AG04450 (cell line): ENCODE measurements at places on chromosomes 3 and 15.

GRCh38 chr3:52982839-52983238, 63.0 kb downstream of the SFMBT1 start:
- no peak for DNase-seq

- no peak for DNase-seq
Measured at GRCh38 chr3:116259984-116260383, 185.3 kb downstream of the LSAMP start.

DNA sequence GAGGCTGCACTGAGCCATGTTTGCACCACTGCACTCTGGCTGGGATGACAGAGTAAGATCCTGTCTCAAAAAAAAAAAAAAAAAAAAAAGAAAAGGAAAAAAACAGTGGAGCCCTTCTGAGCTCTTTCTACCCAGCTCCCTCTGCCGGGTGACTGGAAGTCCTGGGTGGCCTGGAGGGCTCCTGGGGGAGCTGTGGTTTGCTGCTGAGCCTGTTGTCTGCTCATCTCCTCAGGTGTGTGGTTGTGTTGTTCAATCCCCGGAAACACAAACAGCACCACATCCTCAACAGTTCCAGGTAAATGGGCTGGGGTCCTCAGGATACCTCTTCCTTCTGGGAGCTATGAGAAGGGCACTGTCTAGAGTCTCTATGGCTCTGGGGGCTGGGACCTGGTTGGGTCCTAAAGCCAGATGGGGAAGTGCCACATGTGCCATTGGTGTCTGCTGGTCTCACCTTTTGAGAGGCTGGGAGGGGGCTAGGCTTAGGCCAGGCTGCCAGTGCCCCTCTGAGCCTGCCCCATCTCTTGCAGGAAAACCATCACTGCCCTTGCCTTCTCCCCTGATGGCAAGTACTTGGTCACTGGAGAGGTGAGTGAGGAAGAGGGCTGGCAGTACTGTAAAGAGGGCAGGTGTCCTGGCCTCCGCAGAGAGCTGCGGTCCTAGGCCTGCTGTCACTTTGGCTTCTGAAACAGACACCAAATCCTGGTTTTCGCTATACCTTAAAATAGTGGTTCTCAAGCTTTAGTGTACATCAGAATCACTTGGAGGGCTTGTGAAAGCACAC, 17.1 kb upstream of the JMJD7 start:
- DNase-seq = no peak

DNA sequence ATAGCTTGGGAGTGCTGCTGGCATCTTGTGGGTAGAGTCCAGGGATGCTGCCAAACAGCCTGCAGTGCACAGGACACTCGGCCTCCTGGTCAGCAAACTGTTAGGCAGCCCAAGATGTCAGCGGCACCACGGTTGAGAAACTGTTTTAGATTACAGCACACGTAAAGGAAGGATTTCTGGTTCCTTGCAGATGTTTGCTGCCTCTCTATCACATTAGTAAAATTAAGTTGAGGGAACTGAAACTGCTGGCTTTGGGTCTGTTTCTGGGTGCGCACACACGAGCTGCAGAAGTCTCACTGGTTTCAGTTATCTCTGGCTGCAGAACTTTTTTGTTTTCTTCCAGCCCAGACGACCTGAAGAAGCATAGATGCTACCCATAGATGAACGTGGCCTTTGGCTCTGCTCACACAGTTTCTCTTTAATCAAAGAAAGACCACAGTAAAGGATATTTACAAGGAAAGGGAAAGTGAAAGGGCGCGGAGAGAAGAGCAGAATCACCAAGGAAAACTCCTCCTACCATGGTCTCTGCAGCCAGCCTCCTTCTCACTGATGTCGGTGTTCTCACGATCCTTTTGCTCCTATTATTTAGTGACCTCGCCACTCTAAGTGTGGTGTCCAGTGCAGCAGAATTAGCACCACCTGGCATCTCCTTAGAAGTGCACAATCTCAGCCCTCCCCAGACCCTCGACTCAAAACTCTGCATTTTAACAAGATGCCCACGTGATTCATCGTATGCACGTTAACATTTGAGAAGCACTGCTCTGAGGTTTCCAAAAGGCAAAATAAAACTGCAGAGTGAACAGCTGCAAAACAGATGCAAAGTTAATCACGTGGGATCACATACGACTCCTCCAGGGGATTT, 50.6 kb upstream of the AKAP13 start:
- DNase-seq = no peak

- DNase-seq = no peak
Measured at GRCh38 chr3:59605318-59605717, 555.5 kb upstream of the CFAP20DC start.

- no peak for DNase-seq
Measured at GRCh38 chr15:88830016-88830415, 26.8 kb downstream of the ACAN start.

- DNase-seq = no peak
Measured at GRCh38 chr15:39665629-39666250, 84.9 kb downstream of the THBS1 start.

- no peak for DNase-seq
Measured at GRCh38 chr3:106848099-106848498, 529.1 kb upstream of the CCDC54 start.

DNA sequence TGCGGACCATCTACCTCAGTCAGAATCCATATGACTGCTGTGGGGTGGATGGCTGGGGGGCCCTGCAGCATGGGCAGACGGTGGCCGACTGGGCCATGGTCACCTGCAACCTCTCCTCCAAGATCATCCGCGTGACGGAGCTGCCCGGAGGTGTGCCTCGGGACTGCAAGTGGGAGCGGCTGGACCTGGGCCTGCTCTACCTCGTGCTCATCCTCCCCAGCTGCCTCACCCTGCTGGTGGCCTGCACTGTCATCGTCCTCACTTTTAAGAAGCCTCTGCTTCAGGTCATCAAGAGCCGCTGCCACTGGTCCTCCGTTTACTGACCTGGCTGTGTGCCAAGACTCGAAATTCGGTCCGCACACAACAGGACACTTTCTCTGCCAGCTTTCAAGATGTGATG, 21.9 kb downstream of the NRROS start:
- DNase-seq = no peak

- DNase-seq = no peak
Measured at GRCh38 chr15:76060118-76060989, 569 bp downstream of the TMEM266 start.

DNA sequence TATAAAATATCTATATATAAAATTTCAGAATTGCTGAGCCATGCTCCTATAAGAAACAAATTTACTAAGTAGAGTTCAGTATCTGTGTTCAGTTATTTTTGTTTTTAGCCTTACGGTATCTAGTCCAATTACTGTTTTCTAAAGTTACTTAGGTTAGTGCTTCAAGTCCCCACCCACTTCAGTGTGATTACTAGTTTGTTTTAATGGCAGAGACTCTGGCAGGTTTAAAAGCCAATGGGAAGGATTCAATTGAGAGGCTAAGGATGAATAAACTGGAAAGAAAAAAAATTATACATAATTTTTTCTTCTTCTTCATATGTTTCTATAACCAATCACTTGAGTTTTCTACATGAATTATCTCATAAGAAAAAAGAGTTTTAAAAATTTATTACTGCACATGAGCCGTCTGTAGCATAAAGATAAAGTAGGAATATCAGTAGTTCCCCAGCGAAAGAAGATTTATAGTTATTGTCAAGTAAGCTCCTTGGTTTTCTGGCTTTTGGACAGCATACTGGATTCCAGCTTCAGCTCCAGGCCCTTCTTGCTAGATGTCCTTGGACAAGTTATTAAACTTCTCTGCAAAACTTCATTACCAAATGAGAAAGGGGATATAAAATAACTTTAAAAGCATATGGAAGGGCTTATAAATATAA, 46.8 kb downstream of the AAGAB start:
- no peak for DNase-seq

DNA sequence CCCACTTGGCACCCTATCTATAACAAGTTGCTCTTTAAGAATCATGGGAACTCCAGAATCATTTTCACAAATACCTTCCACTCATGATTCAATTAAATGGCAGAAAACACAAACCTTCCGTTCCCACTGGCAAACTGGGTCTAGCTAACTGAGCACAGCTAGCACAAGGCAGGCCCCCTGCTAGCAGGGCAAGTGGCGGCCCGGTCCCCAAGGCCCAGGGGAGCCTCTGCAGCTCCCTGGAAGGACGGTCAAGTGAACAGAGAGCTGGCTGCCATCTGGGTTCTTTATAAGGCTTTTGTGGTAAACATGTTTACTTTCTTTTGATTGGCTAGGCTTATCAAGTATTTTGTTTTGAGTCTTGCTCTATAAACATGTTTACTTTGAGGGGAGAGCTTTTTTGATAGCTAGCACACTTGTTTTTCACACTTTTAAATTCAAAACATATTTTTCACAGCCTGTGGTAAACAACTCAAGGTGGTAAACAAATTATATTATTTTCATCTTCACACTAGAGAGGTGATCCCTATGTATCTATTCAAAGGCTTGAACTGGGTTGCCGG, 81.4 kb downstream of the FOXP1 start:
- no peak for DNase-seq

DNA sequence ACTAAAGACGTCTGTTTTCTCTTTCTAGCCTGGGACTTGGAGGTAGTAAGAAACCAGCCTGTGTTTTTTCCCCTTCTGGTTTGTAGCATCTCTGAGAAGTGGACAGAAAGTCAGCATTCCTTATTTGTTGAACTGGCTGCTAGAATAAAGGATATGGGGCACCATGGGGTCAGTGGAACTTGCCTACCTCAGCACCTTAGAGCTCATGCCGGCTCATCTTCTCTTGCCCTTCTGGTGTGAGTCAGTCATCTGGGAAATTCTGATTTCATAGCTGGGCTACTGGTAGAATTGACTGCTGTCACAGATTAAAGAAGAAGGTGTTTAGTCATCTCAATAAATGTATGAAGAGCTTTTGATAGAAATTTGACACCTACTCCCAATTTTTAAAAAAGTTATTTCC, 202.7 kb upstream of the TOPAZ1 start:
- no peak for DNase-seq

GRCh38 chr3:198081421-198081844, 121.4 kb downstream of the LMLN start:
- DNase-seq = no peak

DNA sequence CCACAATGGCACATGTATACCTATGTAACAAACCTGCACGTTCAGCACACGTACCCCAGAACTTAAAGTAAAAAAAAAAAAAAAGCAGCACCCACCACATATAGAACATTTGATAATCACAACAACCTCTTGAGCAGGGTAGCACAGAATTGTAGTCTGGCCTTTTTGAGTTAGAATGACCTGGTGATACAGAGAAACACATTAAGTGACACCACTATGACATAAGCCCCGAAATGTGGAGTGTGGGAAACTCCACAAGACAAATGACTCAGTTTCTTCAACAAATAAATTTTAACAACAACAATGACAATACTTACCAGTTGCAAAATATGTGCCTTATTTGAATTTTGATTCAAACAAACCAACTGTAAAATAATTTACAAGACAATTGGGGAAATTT, 46.4 kb downstream of the DRD3 start:
- no peak for DNase-seq

GRCh38 chr3:45525920-45526203, 68.7 kb upstream of the LIMD1 start:
- no peak for DNase-seq

DNA sequence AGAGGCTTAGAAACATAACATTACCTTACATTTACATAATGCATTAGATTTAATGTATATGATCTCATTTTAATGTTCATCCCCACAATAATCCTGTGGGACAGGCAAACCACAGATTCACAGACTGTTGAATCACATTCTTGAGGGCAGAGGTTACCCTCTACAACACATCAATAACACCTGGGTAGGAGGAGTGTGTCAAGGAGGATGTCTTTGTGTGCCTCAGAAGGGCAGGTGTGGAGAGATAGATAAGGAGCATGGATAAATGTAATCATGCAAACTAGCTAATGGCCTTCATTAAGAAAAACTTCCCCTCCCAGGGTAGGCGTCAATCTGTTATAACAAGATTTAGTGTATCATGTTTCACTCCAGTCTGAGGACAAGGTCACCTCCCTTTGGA, 12.9 kb upstream of the MB21D2 start:
- DNase-seq = no peak

- DNase-seq = no peak
Measured at GRCh38 chr3:14455571-14456317, 53.3 kb downstream of the SLC6A6 start.

DNA sequence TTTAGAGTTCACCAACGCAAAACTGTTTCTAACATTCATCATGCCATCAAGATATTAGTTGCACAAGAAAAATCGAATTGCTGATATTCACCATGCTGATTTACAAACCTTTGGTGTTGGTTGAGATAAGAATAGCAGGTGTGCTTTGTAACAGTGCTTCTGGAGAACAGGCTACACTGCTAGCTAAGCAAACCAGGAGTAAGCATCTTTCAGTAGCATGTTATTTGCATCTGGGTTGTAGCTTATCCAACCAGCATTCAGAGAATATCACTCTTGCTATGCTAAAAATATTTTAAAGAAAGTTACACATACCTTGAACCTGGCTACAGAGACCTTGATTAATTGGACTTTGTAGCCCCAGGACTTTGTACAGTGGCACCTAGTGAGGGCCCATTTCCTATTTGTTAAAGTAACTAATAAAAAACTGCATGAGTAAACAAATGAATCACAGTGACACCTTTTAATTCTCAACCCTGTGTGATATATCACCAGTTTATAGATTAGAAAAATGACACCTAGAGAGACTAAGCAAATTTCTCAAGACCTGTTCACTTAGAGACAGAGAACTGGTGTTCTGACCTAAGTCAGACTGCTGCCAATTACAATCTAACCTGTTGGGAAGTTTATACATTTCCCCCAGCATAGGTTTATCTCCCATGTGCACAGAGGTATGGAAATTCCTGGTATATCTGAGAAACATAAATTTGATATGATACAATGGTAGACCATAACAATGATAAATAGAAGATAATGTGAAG, 435.5 kb upstream of the TGFBR2 start:
- no peak for DNase-seq

- no peak for DNase-seq
Measured at GRCh38 chr3:129278966-129279906, 566 bp downstream of the HMCES start.

DNA sequence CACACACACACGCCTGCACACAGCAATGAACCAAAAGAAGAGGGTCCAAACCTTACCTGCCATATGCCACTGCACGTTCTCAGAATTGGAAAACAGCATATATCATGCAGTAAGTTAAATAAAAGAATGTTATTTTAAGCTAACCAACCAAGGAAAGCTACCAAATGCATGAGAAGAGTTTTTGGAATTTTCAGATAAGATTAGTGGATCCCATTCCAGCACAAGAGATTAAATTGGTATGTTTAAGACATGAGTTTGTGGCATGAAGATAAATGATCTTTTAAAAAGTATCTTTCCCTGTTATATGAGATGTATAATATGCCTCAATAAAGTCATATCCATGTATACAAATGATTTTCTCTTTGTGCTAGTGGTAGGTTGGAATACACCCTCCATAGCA, 811.4 kb downstream of the NR2F2 start:
- no peak for DNase-seq
